ENCODE measurements at places on chromosomes 3 and 15. TPM values are rescaled to one million over a fixed set of nuclear protein-coding genes. Genes with fewer than 3 reads are reported as not detected.

GRCh38 chr15:69599271-69599670 is 146.7 kb downstream of the RPLP1 start:
- no peak for DNase-seq

DNA sequence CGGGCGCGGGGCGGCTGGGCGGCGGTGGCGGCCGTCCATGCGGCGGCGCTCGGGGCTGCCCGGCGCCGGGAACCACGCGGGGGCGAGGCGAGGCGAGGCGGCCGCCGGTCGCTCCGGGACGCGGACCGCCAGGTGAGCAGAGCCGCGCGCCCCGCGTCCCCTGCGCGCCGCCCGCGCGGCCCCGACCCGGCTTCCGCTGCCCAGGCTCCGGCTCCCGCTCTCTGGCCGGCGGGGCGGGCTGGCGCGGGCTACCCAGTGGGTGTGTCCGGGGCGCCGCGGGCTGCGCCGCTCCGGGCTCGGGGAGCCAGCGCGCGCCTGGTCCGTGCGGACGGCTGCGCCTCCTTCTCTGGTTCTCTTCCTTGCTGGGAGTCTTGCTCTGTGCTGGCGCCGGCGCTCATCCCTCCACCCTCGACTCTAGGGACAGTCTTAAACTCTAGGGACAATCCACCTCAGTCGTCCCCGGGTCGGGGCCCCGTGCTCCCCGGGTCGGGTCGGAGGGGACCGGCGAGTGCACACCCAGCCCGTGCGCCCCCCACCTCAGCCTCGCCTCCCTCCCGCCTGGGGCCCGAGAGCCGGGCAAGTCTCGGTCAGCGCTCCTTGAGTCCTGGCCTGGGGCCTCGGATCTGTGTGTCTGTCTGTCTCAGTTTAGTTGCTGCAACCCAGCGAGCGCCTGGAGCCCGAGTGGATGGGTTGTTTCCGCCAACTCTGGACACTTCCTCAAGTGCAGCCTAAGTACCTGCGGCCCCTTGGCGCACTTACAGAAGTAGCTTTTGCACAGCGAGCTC is 488 bp downstream of the THSD4 start:
- peak; percentile 64 for DNase-seq

DNA sequence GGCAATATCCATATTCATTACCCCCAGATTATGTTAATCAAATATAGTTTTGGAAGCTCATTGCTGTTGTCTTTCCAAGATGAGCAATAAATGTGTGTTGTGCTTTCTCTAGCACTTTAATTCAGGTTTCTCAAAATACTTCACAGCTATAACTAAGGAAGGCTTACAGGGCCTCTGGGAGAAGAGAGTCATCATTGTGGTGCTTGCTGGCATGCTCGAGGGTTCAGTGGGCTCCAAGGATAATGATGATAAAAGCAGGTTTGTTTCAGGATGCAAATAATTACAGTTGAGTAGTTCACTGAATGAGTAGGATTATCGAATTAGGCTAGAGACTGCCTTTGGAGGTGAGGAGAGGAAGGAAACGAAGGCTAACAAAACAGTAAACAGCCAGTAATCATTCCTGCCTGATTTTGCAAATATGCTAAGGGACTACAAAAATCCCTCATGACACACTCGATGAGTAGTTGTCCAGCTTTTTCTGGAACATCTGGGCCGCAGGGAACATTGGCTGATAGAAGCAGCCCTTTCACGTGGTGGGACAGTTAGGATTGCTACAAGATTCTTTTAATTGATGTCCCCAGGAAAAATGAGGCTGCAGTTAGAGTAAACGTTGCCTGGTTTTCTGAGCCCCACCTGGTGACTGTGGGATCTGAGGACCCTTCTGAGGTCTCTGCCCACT is 54.1 kb downstream of the SLC7A14 start:
- DNase-seq, result no peak

DNA sequence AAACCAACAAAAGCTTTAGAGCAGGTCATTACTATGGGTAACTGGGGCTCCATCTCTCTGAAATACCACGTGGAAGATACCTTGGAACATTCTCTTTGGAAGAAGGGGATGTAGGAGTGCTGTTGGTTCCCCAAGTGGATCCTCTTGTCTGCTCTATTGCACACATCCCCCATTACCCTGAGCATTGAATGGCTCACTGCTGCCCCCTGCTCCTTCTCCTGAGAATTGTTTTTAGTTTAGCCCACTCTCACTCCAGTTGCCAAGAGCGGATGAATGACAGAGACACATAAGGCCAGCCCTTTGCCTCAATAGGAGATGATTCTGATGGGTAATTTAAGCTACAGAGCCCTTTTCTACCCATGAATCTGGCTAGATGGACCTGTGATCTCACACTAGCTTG is 135.6 kb upstream of the SUCLG2 start:
- peak; percentile 31 for DNase-seq

Gene PLAAT1
- 4.8 TPM for total RNA-seq

Gene HESX1
- not detected for total RNA-seq
